ENCODE measurements at places on chromosomes 12 and 14.

GRCh38 chr14:91100102-91100501 is 13.8 kb upstream of the DGLUCY start:
- DNase-seq: no peak

GRCh38 chr12:43891856-43892574 is 56.1 kb downstream of the TMEM117 start:
- no peak for DNase-seq

- DNase-seq: no peak
Observed at GRCh38 chr12:121815263-121815662, 11.5 kb downstream of the SETD1B start.

DNA sequence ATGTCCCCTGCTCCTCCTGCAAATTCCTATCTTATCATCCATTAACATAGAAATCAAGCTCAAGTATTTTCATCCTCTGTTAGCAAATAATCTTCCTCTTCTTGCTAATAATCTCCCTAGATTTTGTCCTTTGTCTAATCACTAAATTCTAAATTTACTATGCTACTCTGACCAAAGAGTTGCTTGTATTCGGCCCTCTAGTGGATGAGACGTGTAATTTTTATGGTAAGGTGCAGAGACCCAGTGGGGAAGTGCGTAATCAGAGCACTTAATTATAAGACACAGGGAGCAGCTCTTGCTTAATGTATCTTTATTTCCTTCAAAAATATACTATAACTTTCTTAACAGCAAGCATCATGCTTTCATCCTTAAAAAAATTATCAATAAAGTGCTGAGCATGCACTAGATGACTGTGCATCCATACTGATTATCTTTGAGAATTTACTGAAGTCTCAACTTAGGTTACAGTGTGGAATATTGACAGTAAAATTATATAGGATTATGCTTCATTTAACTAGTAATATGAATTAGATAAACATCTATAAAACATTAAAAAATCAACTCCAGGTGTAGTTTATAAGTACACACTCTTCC is 212.6 kb downstream of the SLC16A7 start:
- peak; percentile 20 for DNase-seq

DNA sequence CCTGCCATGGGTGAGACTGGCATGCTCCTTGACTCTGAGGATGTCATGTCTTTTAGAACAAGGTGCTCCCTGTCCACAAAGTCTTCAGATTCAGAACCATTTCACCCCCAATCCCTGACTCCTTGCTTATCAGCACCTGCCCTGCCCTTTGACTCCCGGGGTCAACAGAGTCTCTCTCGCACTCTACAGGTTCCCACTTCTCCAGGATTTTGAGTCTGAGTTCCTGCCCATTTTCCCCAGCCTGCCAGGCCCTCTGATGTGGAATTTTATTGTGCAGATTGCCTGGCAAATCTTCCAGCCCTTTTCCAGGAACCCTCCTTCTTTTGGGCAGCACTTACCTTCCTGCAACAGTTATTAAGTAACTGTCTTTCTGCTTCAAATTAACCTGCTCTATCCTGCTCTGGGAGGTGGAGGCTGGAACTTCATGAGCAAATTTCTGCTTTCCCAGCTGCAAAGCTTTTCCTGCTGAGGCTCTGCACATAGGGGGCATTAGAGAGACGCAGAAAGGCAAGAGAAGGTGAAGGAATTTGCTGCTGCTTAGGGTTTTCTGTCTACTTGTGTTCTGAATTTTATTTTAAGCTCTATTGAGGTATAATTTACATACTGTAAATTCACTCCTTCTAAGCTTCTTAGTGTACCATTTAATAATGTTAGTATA is 259.1 kb downstream of the PCNX1 start:
- DNase-seq: no peak

DNA sequence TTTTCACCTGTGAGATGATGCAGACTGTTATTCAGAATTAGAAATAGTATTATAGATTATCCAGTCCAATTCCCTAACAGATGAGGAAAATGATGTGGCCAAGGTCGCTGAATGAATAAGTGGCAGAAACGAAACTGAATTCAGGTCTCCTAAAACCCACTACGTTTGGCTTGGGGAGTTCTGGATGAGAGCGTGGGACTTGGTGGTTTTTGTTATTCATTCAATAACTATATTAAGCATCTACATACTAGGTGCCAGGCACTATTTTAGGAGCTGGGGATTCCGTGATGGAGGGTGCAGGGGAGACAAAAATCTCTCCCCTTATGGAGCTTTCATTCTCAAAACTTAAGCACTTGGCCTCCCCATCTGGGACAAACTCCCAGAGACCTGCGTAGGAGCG is 813 bp upstream of the CCDC184 start:
- no peak for DNase-seq

DNA sequence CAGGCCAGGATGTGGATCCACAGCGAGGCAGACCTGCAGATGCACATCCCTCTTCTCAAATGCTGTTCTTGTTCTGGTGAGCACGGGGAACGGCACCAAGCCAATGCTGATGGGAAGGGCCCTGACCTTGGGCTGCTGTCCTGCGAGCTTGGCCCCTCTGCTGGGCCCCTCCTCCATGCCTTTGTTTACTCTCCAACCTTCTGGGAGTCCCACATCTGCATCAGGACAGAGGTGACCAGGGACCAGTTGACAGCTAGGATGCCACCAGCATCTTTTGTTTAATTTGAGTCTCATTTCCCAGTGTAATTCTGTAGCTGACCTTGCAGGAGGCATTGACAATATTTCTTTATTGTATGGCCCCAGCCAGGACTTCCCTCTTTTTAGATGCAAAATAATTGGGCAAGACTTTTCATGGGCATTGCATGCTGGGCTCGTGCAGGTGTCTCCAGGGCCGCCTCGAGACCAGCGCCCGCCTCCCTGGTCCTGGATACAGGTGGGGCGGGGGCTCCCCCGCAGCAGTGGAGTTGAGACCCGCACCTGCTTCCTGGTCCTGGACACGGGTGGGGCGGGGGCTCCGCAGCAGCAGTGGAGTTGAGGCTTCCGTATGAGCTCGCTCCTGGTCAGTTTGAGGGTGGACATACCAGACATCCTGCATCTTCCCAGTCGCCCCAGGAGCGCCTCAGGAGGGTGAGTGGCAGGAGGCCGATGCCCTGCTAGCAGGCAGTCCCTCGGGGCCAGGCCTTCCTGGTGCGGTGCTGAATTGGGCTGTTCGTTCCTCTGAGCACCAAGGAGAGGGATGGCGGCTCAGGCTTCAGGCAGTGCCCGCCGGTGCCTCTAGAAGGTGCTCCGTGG is 11.4 kb downstream of the PACS2 start:
- no peak for DNase-seq

GRCh38 chr12:95653771-95654546 is 102.7 kb upstream of the USP44 start:
- DNase-seq: no peak

DNA sequence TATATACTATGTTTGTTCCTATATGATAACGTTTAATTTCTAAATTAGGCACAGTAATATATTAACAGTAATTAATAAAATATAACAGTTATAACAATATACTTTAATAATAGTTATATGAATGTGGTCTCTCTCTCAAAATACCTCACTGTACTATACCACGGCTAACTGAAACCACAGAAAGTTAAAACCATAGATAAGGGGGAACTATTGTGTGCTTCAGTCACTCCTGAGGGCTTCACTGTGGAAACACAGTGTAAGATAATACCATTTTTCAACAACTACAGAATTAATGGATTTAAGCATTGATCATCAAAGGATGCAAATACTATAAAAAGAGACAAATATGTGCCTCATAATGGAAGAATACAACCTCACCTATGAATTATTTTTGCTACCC is 266.4 kb upstream of the RGS6 start:
- no peak for DNase-seq

DNA sequence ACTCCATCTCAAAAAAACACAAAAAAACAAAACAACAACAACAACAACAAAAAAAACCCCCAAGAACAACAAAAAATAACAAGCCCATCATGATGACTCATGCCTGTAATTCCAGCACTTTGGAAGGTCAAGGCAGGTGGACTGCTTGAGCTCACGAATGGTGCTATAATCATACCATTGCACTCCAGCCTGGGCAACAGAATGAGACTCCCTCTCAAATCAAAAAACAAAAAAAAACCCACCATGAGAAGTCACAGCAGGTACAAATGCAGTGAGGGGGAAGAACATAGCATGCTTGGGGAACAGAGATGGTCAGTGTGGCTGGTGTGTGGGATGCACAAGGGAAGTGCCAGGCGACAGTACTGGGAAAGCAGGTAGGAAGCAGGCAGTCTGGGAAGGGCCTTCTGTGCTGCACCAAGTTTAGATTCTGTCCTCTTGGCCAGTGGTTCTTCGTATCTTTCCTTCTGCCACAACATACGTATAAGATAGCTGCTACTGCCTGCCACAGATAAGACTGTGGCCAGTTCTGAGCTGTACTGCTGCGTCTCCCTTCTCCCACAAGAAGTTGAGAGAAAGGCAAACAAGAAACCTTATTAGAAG is 28.0 kb downstream of the ATG14 start:
- no peak for DNase-seq

Data from NCI-H748 treated with DMSO at 0.1 percent for 48 hours (cell line).